CD4-positive, alpha-beta T cell treated with Interleukin-12 subunit alpha and Interleukin-12 subunit beta, for 1 hour (primary cell): ENCODE measurements at places on chromosomes 16 and 17.

DNA sequence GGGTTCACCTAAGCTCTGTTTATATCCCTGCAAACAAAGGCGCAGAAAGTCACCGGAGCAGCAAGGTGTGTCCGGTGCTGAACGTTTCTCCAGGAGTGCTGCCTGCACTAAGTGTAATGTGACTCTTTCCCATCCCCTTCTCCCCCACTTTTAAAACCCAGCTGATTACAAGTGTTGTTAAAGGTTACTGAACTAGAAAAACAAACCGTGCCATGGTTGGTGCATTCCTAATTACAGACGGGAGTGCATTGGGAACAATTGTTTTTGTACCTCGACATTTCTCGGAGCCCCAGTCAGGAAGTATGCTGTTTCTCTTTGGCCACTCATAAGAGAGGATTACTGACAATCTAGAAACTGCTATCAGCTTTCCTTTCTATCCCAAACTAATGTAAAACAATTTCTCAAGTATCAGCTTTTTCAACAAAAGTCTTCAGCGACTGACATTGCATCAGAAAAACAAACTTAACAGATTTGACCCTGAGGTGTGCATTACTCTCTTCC is 441.0 kb upstream of the SALL1 start:
- no peak for DNase-seq

GRCh38 chr16:30090610-30091331 is 953 bp downstream of the TBX6 start:
- DNase-seq = no peak

GRCh38 chr17:39903158-39903884 is 15.1 kb downstream of the GSDMB start:
- DNase-seq = no peak

DNA sequence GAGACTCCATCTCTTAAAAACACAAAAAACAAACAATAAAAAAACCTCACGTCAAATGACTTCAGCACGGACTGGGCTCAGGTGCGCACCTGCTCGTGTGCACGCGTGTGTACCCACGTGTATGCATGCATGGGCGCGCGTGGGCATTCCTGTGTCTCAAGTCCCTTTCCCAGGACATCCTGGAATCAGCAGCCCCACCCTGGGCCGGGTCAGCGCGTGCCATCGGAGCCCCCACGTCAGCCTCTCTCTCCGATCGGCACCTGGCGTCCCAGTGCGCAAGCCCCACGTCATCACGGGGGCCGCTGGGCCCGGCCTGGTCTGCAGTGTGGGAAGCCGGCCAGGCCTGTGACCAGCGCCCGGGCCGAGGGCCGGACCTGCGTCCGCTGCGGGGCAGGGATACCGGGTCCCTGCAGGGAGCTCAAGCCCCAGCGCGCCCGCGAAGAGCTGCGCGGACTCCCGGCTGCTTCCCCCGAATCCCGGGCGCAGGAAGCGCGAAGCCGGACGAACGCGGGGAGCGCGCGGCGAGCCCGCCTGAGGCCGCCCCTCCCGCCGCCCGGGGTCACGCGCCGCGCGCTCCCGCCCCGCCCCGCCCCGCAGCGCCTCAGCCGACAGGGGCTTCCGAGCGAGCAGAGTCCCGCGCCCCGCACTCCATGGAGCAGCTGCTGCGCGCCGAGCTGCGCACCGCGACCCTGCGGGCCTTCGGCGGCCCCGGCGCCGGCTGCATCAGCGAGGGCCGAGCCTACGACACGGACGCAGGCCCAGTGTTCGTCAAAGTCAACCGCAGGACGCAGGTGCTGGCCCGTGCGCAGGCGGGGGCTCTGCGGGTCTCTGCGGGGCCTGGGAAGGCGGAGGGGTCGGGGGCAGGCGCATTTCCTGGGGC is at the start of gene FN3K:
FN3K (plus strand) TSS at position 629 of the 880 bp plus-strand sequence; CDS start at position 651, 22 bp downstream.
- DNase-seq = peak; percentile 43

DNA sequence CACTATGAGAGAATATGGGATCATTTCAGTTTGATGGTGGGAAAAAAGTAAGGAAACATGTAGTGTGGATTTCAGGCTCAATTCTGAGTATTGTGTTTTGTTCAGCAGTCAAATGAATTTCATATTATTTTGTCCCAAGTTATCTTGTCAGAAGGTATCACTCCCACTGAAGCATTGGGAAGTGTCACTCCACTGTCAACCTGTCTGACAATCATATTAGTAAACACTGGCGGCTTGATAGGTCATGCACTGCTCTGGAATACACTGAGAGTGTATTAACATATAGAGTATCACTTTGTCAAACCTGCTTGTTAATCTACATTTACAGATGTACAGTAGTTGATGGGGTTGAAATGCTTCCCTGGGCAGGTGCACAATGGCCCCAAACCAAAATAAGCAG is 203.6 kb downstream of the HS3ST3A1 start:
- DNase-seq = no peak

DNA sequence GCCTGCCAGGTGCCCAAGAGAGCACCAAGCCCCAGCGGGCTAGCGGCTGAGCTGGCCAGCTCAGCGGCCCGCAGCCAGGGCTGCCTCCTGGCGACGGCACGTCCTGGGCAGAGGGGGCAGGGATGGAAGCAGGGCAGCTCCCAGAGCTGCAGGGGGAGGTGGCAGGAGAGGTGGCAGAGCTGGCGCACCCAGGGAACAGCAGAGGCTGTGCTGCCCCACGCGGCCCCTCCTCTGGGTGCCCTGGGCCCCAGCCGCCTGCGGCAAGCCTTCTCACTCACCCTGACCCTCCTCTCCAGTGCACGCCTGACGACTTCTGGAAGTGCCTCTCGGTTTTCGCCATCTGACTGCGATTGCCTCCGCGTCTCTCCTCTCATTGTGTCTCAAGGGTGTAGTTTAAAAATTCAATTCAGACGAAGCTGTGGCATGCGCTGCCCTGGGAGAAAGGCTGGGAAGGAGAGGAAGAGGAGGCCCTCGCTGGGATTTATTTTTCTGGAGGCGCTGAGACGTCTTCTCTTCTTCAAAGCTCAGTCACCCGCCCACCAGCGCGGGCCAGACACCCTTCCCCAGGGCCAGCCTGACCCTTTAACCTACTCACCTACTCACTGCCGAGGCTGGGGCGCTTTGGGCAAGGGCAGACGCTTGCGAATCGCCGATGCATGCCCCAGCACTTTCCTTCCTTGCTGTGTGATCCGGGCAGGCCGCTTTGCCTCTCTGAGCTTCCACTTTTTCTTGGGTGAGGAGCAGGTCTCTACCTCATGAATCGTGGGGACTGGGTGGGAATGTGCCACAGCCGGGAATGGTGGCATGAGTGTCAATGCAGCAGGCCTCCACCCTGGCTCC is 24.9 kb downstream of the GSE1 start:
- no peak for DNase-seq
